NCI-H1417 treated with DMSO at 0.1 percent for 48 hours (cell line): ENCODE measurements at places on chromosomes 11 and 22.

- no peak for DNase-seq
Measured at GRCh38 chr22:46436595-46437175, 100.7 kb downstream of the CELSR1 start.

- no peak for DNase-seq
Measured at GRCh38 chr11:131066551-131066950, 150.3 kb upstream of the SNX19 start.

DNA sequence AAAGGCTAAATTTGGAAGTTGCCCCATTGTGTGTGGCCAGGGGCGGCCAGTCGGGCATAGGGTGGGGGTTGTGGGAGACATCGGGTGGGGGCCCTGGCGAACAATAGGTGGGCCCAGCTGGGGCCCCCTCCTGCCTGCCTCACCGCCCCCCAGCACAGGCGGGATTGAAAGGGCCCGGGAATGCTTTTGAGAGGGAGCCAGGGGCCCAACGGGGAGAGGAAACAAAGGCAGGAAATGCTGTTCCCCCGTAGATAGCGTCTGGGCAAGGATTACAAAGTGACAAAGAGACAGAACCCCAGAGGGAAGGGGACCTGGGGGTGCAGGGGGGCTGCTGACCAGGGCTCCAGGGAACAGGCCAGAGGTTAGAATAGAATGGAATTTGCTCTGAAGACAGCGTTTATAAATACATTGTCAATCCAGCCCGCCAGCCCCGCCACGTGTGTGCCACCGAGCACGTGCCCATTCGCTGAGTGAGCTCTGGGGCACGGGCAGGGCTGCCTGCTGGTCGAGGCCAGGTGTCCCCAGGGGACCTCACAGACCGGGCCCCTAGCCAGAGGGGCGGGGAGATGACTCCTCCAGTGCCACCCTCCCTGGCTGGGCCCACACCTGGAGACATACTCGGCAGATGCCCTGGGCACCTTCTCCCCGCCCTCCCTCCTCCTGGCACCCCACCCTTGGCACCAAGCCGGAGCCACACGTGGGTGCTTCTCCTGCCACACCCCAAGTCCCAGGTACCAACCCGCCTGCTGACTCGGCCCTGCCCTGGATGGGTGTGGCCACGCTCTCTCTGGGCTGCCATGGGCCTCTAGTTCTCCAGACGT, 9.7 kb downstream of the PDGFB start:
- no peak for DNase-seq

DNA sequence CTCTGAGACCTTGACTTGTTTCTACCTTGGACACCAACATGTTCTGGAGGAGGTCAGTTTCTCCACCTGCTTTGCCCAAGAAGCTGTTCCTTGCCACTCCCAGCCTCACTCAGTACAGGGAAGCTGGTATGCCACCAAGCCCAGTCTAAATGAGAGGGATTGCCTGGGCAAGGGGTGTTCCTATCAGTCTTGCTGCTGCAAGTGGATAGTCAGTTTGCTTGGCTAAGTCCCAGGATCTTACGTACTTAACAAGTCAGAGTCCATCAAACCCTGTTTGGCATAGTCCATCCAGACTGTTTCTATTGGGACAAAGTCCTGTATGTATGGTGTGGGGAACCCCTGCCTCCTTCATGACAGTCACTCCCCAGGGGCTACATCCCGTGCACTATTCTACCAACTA, 66.6 kb downstream of the RPL27A start:
- DNase-seq: no peak

DNA sequence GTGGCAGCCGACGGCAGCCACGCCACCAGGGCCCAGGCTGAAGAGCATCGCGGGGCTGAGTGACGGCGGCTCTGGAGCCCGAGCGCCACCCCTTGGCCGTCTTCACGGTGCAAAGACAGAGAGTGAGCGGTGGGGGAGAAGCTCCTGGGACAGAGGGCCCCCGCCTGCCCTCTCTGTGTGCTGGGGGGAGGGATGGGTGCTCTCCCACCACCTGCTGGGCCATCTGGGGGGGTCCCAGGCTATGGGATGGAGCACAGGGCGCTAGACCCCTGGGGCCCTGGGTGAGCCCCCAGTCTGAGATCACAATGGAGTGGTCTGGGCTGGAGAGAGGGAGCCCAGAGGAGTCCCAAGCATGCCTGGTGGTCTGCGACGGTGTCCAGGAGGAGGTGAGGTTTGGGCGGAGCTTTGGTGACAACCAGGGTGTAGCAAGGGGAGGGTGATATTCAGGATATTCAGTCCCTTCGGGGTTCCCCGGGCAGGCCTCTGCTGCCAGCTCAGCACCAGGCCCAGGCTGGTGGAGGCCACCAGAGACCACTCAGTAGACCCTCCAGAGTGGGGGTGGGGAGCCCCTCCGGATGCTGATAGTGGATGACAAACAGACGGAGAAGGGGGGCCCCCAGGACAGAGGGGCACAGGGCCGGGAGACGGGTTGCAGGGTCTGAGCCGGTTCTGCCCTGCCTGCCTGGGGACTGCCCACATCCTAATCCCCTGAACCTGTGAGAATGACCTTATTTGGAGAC, 78.1 kb upstream of the PRR5 start:
- no peak for DNase-seq

GRCh38 chr11:105179542-105180278, 40.1 kb upstream of the CARD18 start:
- DNase-seq: peak; percentile 25

GRCh38 chr11:36718451-36718850, 120.4 kb upstream of the RAG2 start:
- peak; percentile 12 for DNase-seq

GRCh38 chr11:131391176-131391575, 20.8 kb downstream of the NTM start:
- DNase-seq: no peak

DNA sequence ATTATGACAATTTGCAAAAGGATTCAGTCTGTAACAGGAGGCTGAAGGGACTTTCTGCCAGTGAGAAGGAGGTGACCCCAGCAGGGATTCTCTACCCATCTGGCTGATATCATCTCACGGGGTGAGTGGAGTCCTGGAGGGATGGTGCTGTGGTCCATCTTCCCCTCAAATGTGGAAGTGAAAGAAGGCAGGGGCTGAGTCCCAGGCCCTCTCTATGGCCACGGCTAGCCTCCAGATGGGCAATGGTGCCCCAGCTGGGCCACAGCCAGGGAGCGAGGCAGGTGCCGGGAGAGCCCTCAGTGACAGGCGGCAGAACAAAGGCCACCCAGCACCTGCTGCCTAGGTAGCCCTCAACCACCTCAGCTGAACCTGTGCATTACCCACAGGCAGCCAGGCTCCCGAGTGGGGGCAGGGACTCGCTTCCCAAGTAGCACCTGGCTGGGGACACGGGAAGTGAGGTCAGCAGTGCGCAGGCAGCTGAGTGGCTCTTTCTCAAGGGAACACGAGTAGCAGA, 6.7 kb downstream of the NECTIN1 start:
- DNase-seq: peak; percentile 66

DNA sequence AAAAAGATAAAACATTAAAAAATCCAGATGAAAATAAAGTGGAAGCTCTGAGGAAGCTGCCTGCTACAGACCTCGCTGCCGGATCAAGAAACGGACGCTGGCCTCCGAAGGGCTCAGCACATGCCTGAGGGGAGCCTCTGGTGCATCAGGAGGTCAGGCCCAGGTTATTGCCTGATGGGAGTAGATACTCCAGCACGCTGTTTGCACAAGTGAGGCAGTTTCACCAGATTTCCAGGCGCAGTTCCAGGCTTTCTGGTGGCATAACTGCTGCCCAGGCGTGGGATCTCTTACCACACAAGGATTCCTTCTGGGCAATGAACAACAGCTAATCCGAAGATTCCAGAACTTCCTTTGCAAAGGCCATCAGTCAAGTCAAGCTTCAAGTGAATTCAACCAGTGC, 154.2 kb downstream of the MPPED1 start:
- no peak for DNase-seq

GRCh38 chr11:69007975-69008381, 5.1 kb downstream of the MRGPRF start:
- DNase-seq: no peak

- no peak for DNase-seq
Measured at GRCh38 chr22:50576070-50576469, 2.2 kb downstream of the CPT1B start.

GRCh38 chr11:12319988-12320387, 57.4 kb upstream of the PARVA start:
- peak; percentile 61 for DNase-seq

DNA sequence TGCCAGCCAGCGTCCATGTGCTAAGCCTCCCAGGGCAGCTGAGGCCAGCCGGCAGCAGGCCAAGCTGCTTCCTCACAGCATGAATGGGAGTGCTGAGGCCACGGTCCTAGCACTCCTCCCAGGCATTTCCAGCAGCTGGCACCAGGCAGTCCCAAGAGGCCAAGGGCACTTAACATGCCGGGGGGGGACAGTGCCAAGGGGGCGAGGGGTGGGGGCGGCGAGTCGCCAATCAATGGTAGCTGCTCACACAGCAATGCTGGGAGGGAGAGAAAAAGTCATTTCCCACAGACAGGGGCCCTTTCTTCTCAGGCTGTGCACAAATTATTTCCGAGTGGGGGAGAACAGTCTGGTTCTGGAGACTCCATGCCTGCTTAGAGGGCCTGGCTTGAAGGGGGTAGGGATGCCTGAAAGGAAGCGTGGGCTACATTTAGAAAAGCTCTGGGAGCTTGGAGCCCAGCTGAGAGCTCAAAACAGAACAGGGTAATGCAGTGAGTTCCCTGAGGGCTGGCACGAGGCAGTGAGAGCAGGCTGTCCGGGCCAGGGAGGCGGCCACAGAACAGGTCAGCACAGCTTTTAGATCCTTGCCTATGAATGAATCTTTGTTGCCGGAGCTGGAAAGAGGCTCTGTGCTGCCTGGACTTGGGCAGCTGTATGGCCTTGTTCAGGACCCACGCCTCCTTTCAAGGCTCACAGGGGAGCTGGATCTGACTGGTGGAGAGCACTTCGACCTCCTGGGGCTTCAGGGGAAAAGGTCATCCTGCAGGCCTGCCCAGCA, 14.4 kb upstream of the TBC1D10A start:
- DNase-seq: no peak

GRCh38 chr22:49320714-49321476, 506.8 kb downstream of the BRD1 start:
- no peak for DNase-seq

GRCh38 chr22:23829845-23830372, 8.9 kb downstream of the DERL3 start:
- no peak for DNase-seq
